ENCODE measurements at places on chromosomes 2 and 18.

GRCh38 chr2:25342372-25343186 lies 854 bp upstream of the DNMT3A start:
- peak; percentile 59 for DNase-seq

DNA sequence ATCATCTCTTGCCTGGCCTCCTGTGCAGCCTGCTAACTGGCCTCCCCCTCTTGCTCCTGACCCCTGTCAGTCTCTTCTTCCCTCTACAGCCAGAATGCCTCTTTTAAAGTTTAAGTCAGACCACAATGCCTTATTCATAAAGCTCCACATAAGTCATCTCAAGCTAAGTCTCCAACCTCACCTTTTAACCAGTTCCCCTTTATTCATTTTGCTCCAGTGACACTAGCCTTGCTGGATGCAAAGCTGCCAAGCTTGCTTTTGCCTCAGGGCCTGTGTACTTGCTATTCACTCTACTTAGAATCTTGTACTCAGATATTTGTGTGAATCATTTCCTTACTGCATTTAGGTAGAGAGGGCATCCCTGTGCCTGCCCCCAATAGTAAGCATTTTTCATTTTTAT lies 180.9 kb downstream of the PDE1A start:
- no peak for DNase-seq

DNA sequence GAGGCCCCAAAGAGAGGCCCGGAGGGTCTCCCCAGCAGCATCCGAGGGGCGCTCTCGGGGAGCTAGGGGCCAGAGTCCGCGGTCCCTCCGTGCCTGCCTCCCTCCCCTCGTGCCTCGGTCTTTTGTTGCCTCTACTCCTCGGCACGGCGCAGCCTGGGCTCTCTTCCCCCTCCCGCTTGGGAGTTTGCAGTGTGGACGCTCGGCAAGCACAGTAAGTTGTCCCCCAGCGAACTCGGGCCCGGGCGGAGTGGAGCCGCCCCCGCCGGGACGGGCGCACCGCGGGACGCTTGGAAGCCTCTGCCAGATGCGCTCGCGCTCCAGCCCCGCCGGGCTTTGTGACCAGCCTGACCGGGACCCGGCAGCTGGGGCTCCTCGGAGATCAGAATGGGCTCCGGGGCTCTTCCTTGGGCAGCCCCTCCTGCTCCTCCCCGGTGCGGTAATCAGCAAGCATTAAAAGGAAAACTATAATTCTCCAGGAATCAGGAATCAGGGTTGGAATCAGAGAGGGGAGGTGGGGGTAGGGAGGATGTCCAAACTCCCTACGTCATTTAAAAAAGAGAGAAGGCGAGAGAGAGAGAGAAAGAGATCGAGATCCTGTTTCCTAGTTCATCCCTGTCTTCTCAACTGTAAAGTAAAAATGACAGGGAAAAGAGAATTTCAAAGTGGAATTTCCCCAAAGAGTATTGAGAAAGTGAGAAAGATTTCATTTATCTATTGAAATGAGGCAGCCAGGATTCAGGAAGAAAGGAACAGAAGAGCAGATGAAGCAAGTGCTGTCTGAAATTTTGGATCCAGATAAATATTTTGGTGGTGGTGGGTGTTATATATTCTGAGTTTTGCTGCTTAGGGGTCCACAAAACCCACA lies 786 bp upstream of the TMEM200C start:
- no peak for DNase-seq

DNA sequence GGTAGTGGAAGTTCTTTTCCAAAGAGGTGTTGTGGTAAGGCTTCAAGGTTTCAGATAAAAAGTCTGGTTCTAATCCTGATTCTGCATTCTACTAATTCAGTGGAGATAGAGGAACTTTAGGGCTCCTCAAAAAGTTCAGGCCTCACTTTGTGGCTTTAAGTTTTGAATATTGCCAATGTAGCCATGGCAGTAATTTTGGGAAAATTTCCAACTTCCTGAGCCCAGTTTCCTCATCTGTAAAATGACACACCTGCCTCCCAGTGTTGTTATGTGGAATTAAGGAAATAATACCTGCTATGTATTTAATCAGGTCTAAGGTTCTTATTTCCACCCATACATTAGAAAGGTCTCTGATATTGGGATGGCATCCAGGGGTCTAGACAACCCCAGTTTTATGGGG lies 147.6 kb upstream of the ITGA6 start:
- DNase-seq, result no peak

- no peak for DNase-seq
These were observed 205.0 kb downstream of the UBE2E3 start for GRCh38 chr2:181185421-181185820.

GRCh38 chr2:63692002-63692606 lies 103.3 kb downstream of the MDH1 start:
- no peak for DNase-seq

GRCh38 chr2:161488879-161489278 lies 72.8 kb downstream of the TBR1 start:
- DNase-seq, result no peak

GRCh38 chr2:26849056-26849999 lies 1.4 kb downstream of the DPYSL5 start:
- DNase-seq, result no peak

DNA sequence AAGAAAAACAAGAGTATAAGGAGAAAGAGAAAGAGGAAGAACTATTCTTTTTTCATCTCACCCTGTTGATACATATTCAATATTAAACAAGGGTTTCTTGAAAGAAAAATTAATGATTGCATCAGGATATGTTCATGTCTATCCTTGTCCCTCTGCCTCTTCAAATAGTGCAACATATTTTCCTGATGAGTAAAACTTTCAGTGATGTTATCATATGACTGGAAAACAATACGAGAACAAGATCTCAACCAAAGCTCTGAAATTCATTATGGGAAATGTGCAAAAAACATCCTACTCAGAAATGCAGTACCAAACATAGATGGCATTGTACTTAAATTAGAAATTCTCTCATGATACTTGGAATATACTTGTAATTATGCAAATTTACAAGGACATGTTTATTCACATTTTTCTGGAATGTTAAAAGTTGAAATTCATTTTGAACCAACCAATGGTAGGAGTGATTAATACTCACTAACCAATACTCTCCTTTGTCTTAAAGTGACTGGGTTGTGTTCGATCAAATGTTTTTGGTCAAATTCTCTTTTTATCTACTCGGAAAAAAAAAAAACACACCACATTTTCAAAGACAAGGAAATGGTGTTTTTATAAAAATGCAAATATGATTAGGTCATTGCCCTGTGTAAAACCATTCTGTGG lies 148.9 kb upstream of the GULP1 start:
- DNase-seq, result no peak

GRCh38 chr18:11859903-11860407 lies 8.7 kb downstream of the CHMP1B start:
- no peak for DNase-seq

GRCh38 chr2:26300234-26300925 lies 45.6 kb upstream of the SELENOI start:
- peak; percentile 4 for DNase-seq

DNA sequence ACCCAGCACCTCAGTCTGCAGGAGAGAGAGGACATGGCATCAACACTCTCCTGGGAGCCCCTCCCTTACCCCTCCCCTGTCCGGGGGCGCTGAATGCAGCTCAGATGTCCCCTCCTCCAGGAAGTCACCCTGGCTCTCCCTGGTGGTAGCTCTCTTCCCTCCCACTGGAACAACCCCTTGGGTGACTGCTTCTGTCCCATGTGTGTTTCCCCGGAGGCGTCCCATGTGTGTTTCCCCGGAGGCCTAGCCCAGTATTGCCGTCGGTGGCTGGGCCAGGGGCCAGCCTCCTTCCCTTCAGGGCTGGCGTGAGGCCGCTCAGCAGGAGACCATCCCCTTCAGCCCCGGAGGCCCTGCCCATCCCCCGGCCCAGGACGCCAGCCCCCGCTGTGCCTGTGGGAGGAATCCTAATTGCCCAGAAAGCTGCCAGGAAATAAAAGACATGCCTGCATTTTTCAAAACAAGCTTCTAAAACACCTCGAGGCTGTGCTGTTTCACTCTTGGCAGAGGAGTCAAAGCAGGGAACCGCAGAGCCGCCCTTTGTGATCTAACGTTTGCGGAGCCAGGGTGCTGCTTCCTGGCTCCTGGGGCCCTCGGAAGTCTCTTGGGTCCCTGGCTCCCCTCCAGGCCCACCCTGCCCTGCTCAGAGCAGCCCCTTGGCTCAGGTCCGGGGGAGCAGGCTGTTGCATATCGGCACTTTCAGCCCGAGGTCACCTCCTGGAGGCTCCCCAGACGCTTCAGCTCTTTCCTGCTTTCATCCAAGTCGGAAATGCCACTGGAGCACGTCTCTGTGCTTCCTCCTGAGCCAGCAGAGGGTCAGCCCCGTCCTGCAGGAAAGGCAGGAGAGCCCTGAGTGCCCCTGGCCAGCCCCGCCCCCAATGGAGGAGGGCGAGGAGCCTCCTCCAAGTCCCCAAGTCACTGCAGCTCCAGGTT lies 11.4 kb downstream of the SNED1 start:
- DNase-seq, result no peak

- DNase-seq, result no peak
These were observed 40.4 kb upstream of the SLC25A52 start for GRCh38 chr18:31801078-31801477.

DNA sequence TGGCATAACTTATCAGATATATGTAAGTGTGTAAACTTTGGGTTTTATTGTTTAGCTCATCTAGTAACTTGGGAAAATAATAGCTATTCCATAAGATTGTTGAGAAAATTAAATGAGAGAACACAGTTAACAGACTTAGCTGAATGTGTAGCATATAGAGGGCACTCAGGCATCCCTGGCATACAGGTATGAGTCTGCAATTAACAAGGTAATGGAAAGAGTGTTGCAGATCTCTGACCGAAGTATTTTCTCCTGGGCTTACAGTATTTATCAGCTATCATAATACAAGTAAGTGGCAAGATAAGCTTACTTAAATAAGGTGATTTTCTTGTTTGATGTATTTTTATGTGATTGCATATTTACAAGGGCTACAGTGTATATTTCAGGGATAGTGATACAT lies 7.9 kb upstream of the COBLL1 start:
- DNase-seq, result no peak

GRCh38 chr2:102253140-102253752 lies 58.1 kb upstream of the IL1RL1 start:
- no peak for DNase-seq

DNA sequence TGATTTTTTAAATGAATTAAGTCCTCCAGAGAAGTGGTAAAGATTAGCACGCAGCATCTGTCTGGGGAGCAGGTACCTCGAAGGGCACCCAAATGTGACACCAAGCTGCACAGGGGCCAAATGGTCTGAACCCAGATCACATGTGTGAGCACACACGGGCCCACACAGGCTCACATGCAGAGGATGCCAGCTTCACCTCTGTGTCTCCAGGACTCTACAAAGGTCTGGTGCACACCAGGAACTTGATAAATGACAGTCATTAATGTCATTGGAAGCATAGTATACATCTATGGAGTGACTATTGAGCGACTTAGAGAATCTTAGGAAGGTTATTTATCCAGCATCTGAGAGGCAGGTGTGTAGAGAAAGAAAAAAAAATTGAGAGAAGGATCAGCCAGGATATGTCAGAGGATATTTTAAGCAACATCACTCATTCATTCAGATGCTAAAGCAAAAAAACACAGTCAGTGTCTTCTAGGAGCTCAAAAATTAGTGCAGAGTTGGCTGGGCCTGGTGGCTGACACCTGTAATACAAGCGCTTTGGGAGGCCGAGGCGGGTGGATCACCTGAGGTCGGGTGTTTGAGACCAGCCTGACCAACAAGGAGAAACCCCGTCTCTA lies 23.2 kb downstream of the GYPC start:
- DNase-seq, result no peak

DNA sequence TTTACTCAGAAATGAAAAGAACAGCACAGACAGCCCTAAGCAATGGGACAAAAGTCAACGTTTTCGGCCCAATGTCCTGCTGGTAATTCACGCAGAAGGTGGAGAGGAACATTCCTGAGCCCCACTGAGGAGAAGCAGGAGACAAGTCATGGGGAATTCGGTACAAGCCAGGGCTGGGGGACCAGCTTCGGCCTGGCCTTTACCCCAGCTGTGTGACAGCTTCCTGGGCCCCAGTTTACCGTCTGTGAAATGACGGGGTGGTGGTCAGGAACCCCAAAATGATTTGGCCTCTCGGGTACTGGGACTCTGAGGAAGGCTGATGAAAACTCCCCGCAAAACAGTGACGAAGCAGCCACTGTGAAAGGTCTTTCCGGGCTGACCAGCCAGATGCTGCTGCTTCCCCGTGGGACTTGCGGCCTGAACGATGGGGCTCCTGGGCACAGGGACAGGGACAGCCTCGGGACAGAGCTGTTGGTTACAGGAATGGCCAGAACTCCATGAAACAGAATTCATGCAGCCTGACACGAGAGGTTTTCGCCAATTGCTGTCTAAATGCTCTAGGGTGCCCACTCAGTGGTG lies 21.6 kb downstream of the KIF1A start:
- no peak for DNase-seq

DNA sequence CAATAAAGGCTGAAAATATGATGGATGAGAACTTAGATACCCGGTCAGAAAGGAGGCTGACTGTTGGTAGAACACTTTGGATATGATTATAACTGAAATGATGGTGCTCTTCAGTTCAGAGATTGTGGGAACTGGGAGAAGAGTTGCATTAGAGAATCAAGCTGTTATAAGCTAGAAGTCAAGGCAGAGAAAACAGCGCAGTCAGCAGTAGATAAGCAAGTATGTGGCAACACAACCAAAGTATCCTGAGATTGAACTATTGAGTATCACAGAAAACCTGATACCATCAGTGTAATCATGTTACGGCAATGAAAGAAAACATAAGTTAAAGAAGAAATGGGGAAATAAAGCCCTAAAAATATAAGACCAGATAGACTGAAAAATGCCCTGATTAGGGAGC lies 633.9 kb upstream of the LRRTM1 start:
- DNase-seq, result no peak

GRCh38 chr2:40394031-40394430 lies 57.9 kb downstream of the SLC8A1 start:
- DNase-seq, result no peak

DNA sequence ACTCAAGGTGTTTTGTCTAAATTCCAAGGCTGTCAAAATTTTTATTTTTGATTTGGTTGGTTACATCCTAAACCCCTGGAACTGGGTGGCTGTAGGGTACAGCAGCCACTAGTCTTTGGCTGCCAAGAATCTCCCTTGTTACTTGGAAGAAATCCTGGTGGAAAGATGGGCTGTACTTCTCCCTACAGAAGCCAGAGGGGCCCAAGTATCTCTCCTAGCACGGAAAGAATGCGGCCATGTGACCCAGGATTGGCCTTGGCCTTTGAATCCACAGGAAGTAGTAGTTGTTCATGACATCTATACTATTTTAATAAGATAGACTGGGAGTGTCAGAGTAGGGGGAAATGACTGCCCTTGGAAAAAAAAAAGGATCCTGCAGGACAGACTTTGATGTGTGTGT lies 54.4 kb upstream of the MYO3B start:
- DNase-seq, result no peak

Measured in activated CD4-positive, alpha-beta T cell treated with anti-CD3 and anti-CD28 coated beads, Interleukin-2, amount 50 U/mL, for 24 hours (primary cell).